Immature natural killer cell (primary cell): ENCODE measurements at places on chromosomes 4 and X.

- peak overlapping the region; percentile 2 for H3K27ac ChIP-seq
- no peaks in the 10 kb centered on the region for H3K27me3 ChIP-seq
- H3K4me3 ChIP-seq = no peak overlapping the region
- H3K36me3 ChIP-seq = peaks cover 5% of the 10 kb centered on the region
- no peak for DNase-seq
These were observed 106.1 kb downstream of the ARAP2 start for GRCh38 chr4:36138220-36138619.

GRCh38 chrX:49238735-49239134 is 3.5 kb downstream of the CCDC22 start:
- peaks cover 4% of the 10 kb centered on the region for H3K36me3 ChIP-seq
- DNase-seq = no peak
- H3K4me1 ChIP-seq = peaks cover 23% of the 10 kb centered on the region
- no peak overlapping the region for H3K4me3 ChIP-seq

DNA sequence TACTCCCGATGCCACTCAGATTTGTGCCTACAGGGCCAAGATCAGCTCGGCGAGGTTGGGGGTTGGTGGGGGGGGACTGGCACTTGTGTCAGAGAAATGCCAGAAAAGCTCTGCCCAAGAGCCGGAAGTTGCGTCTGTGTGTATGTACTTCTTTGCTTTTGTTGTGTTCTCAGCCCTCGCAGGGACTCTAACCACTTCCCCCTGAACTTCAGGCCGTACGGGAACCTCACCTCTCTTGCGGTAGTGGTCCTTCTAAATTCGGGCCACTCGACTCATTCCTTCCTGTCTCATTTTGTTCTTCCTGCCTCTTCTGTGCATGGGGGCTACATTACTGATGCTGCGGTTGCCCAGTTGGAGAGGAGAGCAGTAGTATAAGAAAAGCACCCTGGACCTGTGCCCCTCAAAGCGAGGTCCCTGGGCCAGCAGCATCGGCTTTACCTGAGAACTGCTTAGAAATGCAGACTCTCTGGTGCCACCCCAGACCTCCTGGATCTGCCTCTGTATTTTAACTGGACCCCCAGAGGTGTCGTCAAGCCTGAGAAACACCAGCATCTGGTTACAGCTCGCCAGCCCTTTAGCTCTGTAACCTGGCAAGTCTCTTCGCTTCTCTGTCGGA is 146.3 kb upstream of the RPS6KA3 start:
- peak overlapping the region; percentile 95 for H3K27ac ChIP-seq
- H3K27me3 ChIP-seq = peaks cover 7% of the 10 kb centered on the region
- peak overlapping the region; percentile 65 for H3K4me3 ChIP-seq
- H3K4me1 ChIP-seq = peaks cover 33% of the 10 kb centered on the region
- peak; percentile 77 for DNase-seq

DNA sequence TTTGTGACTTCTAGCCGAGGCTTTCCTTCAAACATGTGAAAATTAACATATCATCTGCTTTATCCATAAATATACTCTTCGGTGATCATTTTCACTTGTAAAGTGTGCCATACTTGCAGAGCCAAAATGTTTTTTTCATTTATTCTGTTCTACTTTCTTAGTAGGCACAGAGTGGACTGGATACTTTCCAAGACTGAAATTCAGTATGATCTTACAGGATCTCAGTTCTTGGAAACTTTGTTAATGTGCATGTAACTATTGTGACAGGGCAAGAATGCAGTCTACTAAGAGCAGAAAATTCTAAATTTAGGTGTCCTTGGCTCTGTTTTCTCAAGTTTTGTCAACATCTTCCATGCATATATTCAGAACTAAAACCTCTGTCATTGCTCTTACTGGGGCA is 284.9 kb downstream of the TEX13A start:
- H3K27ac ChIP-seq = no peak overlapping the region
- DNase-seq = no peak
- no peaks in the 10 kb centered on the region for H3K27me3 ChIP-seq
- H3K4me1 ChIP-seq = no peaks in the 10 kb centered on the region

DNA sequence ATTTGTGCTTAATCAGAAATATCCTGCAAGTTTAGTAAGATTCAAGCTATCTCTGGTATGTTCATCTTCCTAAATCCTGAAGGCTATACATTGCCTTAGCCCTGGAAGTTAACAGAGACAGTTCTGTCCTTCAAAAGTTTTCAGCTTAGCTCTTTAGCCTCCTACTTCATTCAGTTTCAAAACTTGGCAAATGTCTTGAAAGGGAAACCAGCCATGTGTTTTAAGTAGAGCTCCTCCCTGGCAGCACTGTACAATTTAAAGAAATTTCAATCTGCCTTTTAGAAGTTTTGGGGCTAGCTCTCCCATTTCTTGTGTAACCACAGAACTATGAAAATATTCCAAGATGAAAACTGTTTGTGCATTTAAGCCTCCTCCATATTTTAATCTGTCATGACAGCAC is 47.0 kb downstream of the FANCB start:
- H3K4me1 ChIP-seq = no peaks in the 10 kb centered on the region
- no peak overlapping the region for H3K4me3 ChIP-seq
- no peak for DNase-seq
- H3K27me3 ChIP-seq = no peaks in the 10 kb centered on the region
- H3K27ac ChIP-seq = no peak overlapping the region
- no peaks in the 10 kb centered on the region for H3K36me3 ChIP-seq

GRCh38 chr4:67019686-67020437 is 525.4 kb downstream of the CENPC start:
- no peaks in the 10 kb centered on the region for H3K4me1 ChIP-seq
- H3K4me3 ChIP-seq = no peak overlapping the region
- H3K27me3 ChIP-seq = peaks cover 2% of the 10 kb centered on the region
- no peaks in the 10 kb centered on the region for H3K36me3 ChIP-seq
- no peak for DNase-seq

DNA sequence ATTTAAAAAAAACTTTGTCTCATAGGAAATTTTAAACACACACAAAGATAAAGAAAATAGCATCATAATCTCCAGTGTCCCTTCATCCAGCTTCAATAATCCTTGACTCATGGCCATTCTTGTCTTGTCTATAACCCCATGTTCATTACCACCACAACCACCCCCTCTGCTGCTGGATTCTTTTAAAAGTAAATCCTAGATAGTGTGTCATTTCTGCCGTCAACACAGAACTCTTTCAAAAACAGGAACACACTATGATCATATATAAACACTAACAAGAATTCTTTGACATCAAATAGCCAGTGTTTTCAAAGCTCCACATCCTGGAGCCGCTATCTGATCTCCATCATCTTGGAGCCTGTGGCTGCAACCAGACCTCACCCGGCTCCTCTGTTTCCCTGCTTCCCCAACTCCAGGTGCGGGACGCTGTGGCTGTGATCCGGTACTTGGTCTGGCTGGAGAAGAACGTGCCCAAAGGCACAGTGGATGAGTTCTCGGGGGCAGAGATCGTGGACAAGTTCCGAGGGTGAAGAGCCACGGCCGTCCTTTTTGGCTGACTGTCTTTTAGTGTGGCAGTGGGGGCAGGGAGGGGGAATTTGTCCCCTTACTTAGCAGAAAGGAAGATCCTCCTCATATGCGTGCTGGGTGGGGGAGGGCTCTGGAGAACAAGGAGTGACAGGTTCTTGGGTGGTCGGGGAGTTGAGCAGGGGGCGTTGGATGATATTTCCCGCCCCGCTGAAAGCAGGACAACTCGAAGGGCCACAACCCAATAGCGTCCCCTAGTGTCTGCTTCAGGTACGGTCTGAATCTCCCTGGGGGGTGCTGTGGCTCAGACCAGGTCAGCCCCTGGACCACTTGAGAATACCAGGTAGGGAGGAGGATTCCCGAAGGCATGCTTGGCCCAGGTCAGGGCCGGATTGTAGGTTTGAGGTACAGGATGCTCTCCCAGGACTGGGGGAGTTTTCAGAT is 15.6 kb downstream of the XPNPEP2 start:
- peak overlapping the region; percentile 25 for H3K4me3 ChIP-seq
- no peak for DNase-seq
- no peaks in the 10 kb centered on the region for H3K36me3 ChIP-seq
- H3K27me3 ChIP-seq = no peaks in the 10 kb centered on the region
- peaks cover 64% of the 10 kb centered on the region for H3K4me1 ChIP-seq

- peaks cover 13% of the 10 kb centered on the region for H3K4me1 ChIP-seq
- H3K27me3 ChIP-seq = no peaks in the 10 kb centered on the region
- no peak for DNase-seq
These were observed 6.5 kb downstream of the IGBP1 start for GRCh38 chrX:70139736-70140135.

GRCh38 chrX:15820106-15821073 is 30.1 kb downstream of the ZRSR2 start:
- DNase-seq = no peak
- H3K36me3 ChIP-seq = peaks cover 65% of the 10 kb centered on the region
- peaks cover 3% of the 10 kb centered on the region for H3K27me3 ChIP-seq
- H3K4me1 ChIP-seq = peaks cover 21% of the 10 kb centered on the region
- H3K4me3 ChIP-seq = no peak overlapping the region

DNA sequence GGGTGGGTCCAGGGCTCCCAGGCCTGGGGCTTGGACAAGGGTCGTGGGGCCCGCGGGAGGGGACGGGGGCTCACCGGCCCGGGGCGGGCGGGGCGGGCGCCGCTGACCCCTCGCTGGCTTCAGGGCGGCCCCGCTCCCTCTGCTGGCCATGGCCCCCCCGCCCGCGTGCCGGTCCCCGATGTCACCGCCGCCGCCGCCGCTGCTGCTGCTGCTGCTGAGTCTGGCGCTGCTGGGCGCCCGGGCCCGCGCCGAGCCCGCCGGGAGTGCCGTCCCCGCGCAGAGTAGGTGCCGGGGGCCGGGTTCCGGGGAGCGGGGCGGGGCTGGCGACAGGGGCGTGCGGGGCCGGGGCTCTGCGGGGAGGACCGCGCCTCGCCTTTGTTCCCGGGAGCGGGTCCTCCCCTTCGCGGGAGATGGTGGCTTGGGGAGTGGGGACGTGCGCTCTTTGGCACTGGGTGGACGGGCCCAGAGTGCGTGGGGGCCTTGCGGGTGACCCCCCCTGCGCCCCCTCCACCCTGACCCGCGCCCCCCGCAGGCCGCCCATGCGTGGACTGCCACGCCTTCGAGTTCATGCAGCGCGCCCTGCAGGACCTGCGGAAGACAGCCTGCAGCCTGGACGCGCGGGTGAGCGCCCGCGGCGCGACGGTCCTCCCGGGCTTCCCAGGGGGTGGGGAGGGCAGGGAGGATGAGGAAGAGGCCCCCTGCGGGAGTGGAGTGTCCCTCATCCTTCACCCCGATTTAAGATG is 16.8 kb upstream of the NAT8L start:
- H3K27ac ChIP-seq = no peak overlapping the region
- peaks cover 12% of the 10 kb centered on the region for H3K27me3 ChIP-seq
- peak; percentile 19 for DNase-seq
- peaks cover 6% of the 10 kb centered on the region for H3K4me1 ChIP-seq
- peak overlapping the region; percentile 77 for H3K4me3 ChIP-seq

- peak overlapping the region; percentile 94 for H3K27ac ChIP-seq
- H3K4me3 ChIP-seq = peak overlapping the region; percentile 83
These were observed 53.8 kb downstream of the ZFYVE28 start for GRCh38 chr4:2364654-2365053.

- no peak for DNase-seq
- H3K27me3 ChIP-seq = peaks cover 8% of the 10 kb centered on the region
- no peak overlapping the region for H3K4me3 ChIP-seq
- no peaks in the 10 kb centered on the region for H3K4me1 ChIP-seq
These were observed 183.4 kb upstream of the ETNPPL start for GRCh38 chr4:108946237-108946636.

- H3K36me3 ChIP-seq = no peaks in the 10 kb centered on the region
- no peak overlapping the region for H3K27ac ChIP-seq
- H3K27me3 ChIP-seq = no peaks in the 10 kb centered on the region
These were observed 621.8 kb upstream of the GALNT7 start for GRCh38 chr4:172546782-172547181.

GRCh38 chrX:9459186-9459748 is 5.6 kb upstream of the TBL1X start:
- no peaks in the 10 kb centered on the region for H3K36me3 ChIP-seq
- no peak overlapping the region for H3K4me3 ChIP-seq
- DNase-seq = no peak
- H3K27me3 ChIP-seq = peaks cover 17% of the 10 kb centered on the region

GRCh38 chr4:104385713-104386112 is 109.0 kb downstream of the CXXC4 start:
- H3K27me3 ChIP-seq = no peaks in the 10 kb centered on the region
- H3K4me3 ChIP-seq = no peak overlapping the region
- H3K36me3 ChIP-seq = no peaks in the 10 kb centered on the region
- no peaks in the 10 kb centered on the region for H3K4me1 ChIP-seq
- H3K27ac ChIP-seq = no peak overlapping the region
- DNase-seq = no peak

- no peak overlapping the region for H3K27ac ChIP-seq
- H3K27me3 ChIP-seq = peaks cover 2% of the 10 kb centered on the region
- H3K36me3 ChIP-seq = no peaks in the 10 kb centered on the region
These were observed 66.7 kb downstream of the DRD5 start for GRCh38 chr4:9847968-9848748.

GRCh38 chrX:65690057-65690855 is 22.8 kb downstream of the MSN start:
- H3K4me3 ChIP-seq = peak overlapping the region; percentile 76
- H3K4me1 ChIP-seq = peaks cover 98% of the 10 kb centered on the region
- peak overlapping the region; percentile 92 for H3K27ac ChIP-seq
- H3K36me3 ChIP-seq = no peaks in the 10 kb centered on the region
- peaks cover 9% of the 10 kb centered on the region for H3K27me3 ChIP-seq

- peaks cover 5% of the 10 kb centered on the region for H3K27me3 ChIP-seq
- H3K4me1 ChIP-seq = no peaks in the 10 kb centered on the region
- DNase-seq = no peak
- no peak overlapping the region for H3K4me3 ChIP-seq
These were observed 22.8 kb upstream of the KIAA1210 start for GRCh38 chrX:119150163-119151050.

- peaks cover 29% of the 10 kb centered on the region for H3K36me3 ChIP-seq
- H3K27ac ChIP-seq = no peak overlapping the region
- no peaks in the 10 kb centered on the region for H3K27me3 ChIP-seq
- no peak overlapping the region for H3K4me3 ChIP-seq
- no peaks in the 10 kb centered on the region for H3K4me1 ChIP-seq
These were observed 52.4 kb downstream of the HPGDS start for GRCh38 chr4:94290245-94290644.

DNA sequence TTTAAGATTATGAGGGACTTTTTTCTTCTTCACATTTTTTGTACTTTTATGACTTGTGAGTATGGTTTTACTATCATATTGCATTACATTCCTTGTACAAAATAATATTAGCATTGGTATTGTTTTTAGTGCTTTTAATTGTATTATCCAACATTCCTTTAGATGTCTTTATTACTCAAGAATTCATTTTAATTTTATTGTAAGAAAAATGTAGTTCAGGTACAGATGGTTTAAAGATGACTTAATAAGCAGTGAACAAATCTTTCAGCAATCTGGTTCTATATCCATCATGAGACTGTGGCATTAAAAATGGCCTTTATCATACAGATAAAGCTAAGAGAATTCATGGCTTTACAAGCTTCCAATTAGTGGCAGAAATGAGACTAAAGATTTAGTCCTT is 191.6 kb downstream of the ANTXR2 start:
- no peak overlapping the region for H3K27ac ChIP-seq
- H3K36me3 ChIP-seq = no peaks in the 10 kb centered on the region
- H3K27me3 ChIP-seq = no peaks in the 10 kb centered on the region
- no peaks in the 10 kb centered on the region for H3K4me1 ChIP-seq

DNA sequence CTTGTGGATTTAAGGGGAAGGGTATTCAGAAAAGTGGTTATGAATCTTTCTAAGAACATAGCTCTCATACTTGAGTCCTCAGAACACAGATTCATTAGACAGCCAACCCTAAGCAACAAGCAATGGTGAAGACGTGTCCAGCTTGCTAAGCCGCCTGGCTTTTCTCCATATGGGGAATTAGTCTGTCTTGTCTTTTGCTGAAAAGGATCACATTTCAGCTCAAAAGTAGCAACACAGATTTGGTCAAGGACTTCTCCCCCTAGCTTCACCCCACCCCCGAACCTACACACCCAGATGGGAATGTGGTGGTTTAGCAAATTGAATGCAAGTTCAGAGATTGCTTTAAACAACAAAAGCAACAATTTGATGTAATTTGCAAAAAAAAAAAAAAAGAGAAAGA is 103.3 kb upstream of the RASGEF1B start:
- peaks cover 7% of the 10 kb centered on the region for H3K27me3 ChIP-seq
- DNase-seq = no peak
- H3K4me3 ChIP-seq = no peak overlapping the region
- H3K4me1 ChIP-seq = no peaks in the 10 kb centered on the region
- H3K27ac ChIP-seq = no peak overlapping the region
